ENCODE measurements at places on chromosomes 12 and 14.

DNA sequence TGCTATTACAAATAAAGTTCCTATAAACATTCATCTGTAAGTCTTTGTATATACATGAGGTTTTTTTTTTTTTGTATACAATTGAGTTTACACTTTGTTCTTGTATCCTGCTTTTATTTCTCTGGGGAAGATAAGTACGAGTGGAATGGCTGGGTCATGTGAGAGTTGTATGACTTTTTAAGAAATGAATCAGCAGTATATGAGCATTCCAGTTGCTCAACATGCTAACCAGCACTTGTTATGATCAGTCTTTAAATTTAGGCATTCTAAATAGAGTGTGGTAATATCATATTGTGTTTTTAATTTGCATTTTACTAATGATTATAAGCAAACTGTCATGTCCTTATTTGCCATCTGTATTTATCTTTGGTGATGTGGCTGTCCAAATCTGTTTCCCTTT is 44.7 kb upstream of the AMIGO2 start:
- no peak for DNase-seq

GRCh38 chr14:51392416-51392815 is 152.4 kb downstream of the TMX1 start:
- DNase-seq = no peak

- DNase-seq = no peak
These were observed 9.3 kb downstream of the ENDOU start for GRCh38 chr12:47715877-47716548.

- DNase-seq = no peak
These were observed 36.0 kb downstream of the NTF3 start for GRCh38 chr12:5467931-5468330.

DNA sequence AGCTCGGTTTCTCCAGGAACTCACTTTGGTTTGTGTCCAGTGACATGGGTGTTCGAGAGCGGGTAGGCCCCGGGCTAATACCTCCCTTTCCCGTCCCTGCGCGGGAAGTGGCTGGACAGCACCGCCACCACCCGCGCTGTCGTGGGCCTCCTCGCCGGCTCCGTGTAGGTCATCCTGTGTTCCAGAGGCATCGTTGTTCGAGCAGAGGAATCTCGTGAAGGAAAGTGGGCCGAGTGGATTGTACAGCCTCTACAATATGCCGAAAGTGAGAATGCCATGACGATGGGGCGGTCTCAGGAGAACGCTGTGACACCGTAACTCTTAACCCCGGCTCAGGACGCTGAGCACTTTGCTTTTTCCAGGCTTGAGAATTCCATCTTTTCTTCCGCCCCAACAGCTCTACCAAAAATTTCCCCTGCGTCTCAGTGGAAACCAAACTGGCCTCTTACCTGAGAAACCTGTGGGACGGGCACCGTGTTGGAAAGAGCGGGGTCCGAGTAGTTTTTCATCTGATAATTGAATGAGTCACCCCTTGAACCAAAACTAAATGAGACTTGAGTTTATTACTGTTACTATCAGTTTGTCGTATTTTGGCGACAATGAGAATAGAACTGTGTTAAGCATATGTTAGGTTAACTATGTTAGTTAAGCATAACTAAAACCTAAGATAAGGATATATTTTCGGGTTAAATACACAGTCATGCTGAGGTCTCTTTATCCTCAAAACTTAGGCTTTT is 510 bp downstream of the EIF2S1 start:
- no peak for DNase-seq

DNA sequence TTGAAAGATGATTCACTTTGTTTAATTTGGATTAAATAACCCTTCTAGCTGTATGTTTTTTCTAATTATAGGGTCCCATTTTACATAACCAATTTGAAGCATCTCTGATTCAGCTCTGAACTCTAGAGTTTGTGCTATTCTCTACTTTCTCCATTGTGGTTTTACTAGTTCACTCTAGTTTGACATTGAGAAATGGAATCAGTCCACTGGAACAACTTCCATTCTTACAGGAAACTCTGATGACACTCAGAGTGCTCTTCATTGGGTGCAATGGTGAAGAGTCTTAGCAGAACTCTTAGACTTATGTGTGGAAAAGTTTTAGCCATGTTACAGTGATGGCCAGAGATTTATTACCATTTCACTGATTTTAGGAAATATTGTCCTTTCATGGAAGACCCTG is 140.7 kb downstream of the DYRK2 start:
- DNase-seq = no peak

- DNase-seq = no peak
These were observed 40.1 kb upstream of the COL2A1 start for GRCh38 chr12:48044396-48044795.

GRCh38 chr14:31043379-31043778 is 17.2 kb upstream of the STRN3 start:
- DNase-seq = no peak

DNA sequence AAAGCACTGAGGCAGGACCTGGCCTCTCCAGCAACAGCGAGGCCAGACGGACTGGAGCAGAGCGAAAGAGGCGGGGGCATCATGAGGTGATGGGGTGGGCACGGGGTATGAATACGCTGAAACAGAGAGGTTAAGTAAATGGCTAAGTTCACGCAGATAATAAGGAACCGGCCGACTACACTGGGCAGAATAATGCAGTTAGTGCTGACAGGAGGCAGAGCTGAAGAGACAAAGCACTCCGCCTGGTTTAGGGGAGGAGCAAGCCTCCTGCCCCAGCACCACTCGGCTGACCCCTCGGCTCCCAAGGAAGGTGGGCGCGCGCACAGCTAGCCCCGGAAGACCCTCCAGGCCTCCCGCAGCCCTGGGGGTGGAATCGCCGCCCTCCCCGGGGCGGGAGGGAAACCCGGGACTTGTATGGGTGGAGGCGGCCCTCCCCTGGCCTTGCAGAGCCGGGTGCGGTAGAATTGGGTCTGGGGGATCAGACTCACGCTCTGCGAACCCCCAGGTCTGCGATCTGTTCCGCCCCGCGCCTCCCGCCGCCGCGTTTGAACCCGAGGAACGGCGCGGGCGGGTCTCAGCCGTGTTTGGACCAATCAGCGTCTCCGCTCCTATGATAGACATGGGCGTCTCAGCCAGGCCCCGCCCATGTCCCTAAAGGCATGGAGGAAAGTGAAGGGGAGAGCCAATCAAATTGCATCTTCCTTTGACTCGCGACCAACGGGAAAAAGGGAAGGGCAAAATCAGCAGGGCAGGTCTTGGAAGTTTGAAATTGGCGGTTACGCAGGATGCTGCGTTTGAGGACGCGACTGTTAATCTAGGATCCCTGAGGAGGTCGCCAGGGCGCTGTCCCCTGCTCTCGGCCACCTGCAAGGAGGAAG is at the start of gene CIT:
Gene CIT (minus strand): TSS at position 560 of the 878 bp plus-strand sequence. CDS start 1,152 bp downstream, outside the sequence.
- peak; percentile 72 for DNase-seq

DNA sequence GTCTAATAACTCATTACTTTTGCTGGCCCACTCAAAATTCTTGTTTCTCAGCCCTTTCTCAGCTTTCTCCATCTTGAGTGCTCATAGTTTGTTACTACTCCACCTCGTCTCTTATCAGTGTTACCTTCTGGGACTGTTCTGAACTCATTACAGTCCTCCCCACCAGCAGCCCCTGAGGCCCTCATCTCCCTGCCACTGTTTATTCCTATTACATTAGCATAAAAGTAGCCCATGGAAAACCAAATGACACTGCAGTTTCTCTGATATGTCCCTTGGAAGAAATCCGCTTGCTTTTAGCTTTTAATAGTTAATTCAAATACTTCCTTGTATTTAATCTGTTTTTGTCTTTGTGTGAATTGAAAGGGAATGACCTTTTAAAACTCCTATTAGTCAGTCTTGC is 7.6 kb downstream of the AKAP6 start:
- DNase-seq = no peak

DNA sequence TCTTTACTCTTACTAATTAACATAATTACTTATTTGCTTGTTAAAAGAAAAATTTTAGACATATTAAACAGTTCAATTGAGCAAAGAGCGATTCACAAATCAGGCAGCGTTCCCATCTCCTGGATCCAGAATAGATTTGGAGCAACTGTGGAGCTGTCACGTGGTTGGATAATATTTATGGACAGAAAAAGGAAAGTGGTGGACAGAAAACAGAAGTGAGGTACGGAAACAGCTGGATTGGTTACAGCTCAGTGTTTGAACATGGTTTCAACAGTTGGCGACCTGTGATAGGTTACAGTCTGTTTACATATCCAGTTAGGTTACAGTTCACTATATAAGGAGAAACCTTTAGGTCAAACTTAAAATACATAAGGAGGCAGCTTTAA is 19.7 kb upstream of the FAM234B start:
- no peak for DNase-seq

DNA sequence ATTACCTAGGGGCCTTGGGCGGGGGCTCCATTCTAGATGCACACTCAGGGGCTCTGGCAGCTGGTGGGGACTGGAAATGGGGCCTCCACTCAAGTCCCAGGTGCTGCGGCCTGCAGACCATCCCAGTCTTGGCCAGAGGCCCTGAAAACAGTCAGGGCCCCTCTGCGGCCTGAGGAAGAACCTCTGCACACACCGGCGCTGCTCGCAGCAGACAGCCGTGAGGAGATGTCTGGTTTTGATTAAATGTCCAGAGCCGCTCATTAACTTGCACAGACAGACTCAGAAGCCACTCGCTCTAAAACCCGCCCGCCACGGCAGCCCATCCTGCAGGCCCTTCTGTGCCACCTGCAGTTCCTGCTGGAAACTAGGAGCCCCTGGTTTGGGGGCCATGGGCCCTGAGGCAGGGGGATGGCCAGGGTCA is 36.4 kb upstream of the NCOR2 start:
- DNase-seq = no peak

DNA sequence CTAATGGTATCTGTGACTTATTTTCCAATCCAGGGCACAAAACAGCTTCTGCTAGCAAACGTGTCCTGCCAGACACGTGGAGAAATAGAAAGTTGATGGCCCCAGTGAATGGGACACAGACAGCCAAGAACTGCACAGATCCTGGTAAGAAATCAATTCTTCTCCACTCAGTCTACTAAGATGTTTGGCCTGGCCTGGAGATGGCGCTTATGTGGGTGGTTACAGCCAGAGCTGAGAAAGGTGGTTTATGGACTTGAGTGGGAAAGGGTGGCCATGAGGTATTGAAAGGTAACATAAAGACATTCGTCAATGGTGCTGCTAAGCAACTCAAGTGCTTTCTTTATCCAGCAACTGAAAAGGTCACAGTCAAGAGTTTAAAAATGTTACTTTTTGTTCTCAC is 2.9 kb downstream of the SLC24A4 start:
- DNase-seq = no peak
